ENCODE measurements at places on chromosomes 12 and 14. TPM values are rescaled to one million over a fixed set of nuclear protein-coding genes. Genes with fewer than 3 reads are reported as not detected.

DNA sequence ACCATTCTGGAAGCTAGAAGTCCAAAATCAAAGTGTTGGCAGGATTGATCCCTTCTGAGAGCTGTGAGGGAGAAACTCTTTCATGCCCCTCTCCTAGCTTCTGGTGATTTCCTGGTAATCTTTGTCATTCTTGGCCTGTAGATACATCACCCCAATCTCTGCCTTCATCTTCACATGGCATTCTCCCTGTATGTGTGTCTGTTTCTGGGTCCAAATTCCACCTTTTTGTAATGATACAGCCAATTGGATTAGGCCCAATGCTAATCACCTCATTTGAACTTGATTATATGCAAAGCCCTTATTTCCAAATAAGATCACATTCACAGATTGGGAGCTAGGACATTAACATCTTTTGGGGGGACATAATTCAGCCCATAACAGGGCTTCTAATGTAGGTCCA is 76.9 kb upstream of the MBIP start:
- no peak for DNase-seq

GRCh38 chr12:58588770-58589169 is 331.5 kb downstream of the LRIG3 start:
- no peak for DNase-seq

DNA sequence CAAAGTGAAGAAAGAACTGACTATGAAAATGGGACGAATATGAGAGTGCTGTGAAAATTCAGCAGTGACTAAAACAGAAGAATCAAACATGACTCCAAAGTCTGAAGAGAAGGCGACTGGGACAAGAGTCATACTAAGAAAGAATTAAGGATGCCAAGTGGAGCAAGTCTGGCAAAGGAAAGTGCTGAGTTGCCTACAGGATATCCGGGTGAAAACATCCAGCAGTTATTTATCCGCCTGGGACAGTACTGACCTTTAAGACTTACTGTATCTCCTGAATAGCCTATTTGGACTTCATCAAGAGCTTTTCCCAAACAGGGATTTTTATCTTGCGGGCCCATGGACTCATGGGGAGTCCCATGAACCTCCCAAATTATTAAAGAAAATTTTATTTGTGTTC is 41.1 kb downstream of the KICS2 start:
- DNase-seq, result no peak

- DNase-seq, result no peak
Measured at GRCh38 chr12:24911271-24911791, 37.6 kb downstream of the BCAT1 start.

Gene DHRS2
- 0.25 TPM for polyA plus RNA-seq

Gene SLC17A8
- 2.3 TPM for polyA plus RNA-seq

- DNase-seq, result no peak
Measured at GRCh38 chr14:91780452-91780851, 48.6 kb upstream of the CATSPERB start.

- peak; percentile 67 for DNase-seq
Measured at GRCh38 chr14:77026930-77027537, 1.5 kb downstream of the IRF2BPL start.

DNA sequence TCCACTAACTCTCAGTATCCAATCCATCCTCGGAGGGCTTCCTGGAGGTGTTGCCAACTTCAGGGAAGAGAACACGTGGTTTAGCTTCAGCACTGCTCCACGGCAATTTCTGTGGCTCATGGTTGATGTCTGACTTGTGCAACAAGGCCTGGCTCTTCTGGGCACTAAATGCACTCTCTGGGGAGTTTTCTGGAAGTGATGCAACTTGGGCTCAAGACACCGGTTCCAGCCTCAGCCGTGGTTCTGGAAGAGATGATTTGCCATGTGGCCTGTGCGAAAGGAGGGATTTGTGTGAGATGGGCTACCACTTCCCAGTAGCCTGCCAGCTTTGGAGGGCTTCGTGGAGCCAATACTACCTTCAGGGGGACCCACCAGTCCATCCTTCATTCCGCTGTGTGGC is 118.6 kb upstream of the RTL1 start:
- no peak for DNase-seq

DNA sequence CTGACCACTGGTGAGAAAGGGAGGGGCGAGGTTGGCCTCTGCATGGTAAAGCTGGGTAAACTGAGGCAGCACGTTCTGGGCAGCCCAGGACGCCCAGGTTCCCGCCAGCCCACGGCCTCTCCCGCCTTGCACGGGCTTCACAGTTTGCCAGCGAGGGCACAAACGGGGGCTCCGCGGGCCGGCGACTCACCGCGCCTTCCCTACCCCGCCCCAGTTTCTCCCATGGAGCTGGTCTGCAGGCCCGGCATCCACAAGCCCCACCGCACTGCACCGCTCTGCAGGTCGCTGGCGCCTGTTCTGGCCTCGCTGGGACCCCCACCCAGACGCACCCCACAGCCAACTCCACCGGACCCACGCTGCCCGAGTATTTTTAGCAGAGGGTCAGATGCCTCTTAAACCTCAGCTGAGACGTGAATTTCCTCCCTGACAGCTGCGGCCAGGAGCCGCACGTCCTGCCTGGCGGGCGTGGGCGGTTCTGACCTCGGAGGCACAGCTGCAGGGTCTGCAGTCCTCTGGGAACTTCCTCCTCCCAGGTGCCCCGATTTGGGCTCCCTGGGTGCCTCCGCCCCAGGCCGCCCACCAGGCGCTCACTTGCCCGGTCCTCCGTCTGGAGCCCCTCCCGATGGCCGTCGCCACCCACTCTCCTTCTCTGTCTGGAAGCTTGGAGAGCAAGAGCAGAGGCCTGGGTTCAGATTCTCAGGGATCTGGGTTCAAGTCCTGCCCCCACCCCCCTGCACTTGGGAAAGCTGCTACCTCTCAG is 29.5 kb upstream of the INF2 start:
- no peak for DNase-seq

Gene OR4E2
- polyA plus RNA-seq, result not detected

All from brain (organoid and tissue), 16 donors.